ENCODE measurements at places on chromosomes 3 and 15. TPM values are rescaled to one million over a fixed set of nuclear protein-coding genes. Genes with fewer than 3 reads are reported as not detected.

GPR149 gene
- total RNA-seq = not detected

DNA sequence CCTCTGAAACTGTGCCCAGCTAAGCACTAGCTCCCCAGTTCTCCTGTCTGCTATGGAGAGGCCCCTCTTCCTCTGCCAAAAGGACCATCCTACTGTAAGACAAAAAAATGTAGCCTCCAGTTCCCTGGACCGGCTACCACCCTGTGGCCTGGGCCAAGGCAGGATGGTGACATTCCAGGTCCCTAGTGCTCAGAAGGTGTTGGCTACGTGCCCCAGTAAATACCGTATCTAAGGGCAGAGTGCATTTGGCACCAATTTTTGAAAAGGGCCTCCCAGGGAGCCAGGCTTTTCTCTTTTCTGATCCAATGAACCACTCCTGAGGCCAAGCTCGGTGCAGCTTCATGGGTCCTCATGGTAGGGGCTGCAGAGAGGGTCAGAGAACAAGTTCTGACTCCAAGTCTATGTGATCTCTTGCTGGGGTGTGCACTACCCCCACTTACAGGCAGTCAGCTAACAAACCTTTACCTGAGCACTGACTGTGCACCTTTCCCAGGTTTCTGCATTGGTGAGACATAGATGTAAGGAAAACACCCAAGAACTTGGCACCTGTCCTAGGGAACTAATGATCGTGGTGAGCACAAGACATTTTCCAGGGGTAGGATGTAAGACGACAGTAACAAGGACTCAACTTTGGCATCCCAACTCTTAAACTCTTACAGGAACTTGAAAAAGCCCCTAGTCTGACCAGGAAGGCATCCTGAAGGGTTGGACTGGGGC, 32.6 kb downstream of the TLE3 start:
- peak; percentile 77 for DNase-seq

DNA sequence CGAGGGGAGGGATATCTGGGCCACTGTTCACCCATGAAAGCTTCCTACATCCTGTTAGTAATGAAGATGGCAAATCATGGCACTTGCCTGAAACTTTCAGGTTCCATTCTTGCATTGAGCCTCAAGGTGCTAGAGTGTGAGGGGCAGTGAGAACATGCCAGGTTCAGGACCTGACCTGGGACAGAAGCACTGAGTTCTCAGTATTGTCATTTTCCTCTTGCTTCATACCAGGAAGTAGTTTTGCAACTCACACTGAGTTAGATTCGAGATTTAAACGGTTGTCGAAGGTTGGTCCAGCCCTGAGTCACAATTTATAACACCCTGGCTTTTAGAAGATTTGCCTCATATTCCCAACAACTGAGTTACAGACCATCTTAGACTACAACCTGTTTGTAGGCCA, 11.8 kb upstream of the MEIS2 start:
- DNase-seq = no peak

P2RY14 gene
- 18.2 TPM for total RNA-seq

DNA sequence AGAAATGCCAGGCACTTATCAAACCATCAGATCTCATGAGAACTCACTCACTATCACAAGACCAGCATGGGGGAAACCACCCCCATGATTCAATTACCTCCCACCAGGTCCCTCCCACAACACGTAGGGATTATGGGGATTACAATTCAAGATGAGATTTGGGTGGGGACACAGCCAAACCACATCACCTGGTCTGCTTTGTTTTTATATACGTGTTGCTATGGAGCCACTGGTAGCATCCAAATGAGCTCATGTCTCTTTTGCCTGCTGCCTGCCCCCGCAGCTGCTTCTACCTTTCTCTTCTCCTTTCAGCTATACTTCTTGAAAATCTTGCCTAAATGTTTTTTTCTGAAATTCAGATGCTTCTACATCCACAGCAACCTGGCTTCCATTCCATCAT, 26.8 kb upstream of the PCOLCE2 start:
- no peak for DNase-seq

DNA sequence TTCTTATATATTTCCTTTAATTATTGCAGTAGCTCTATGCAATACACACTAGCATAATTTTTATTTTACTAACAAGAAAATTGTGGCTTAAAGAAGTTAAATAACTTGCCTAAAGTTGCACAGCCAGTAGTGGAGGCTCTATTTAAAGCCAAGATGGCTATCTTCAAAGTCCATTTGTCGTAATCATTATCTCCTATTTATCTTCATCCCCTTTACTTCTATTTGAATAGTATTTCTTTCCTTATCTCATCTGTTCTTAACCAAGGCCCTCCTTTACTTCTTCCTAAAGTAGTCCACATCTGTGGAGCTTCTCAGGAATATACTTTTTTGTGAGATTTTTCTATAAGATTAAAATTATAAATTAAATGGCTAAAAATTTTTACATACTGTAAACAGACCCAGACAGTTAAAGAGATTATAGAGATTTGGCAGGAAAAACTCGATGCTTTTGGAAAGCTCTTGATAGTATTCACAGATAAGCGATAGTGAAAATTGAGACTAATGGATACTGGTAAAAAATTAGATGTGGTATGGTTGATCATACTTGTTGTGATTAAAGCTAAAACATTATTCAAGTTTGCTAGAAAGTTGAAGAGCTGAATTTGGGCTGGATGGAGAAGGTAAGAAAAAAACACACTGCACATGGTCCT, 129.2 kb downstream of the ZNF609 start:
- DNase-seq = no peak

DNA sequence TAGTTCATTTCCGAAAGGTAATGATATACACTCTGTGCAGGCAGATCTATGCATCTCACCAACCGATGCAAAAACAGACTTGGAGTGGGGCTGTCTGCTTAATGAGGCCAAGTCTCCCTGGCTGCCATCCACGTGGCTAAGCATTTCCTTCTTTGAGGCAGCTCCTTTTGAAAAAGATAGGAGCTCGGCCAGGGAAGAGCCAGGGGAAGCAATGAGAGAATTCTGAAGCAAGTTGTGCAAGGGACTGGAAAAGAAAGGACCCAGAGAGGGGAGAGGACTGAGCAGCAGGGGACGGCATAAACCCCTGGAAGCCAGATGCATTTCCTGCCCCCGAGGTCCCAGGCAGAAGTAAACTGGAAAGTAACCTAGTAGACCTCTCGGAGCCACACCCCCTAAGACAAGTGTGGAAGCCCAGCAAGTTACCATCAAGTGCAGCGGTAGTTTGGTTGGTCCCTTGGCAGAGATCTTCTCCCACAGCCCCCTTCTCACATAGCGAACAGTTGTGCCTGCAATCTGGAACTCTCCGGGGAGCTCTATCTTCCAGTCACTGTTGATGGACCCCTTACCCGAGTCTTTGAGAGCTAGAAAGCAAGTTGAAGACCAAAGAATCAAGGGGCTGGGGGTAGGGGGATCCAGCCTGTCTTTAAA, 288.2 kb downstream of the ADAMTS17 start:
- DNase-seq = no peak

ANKRD34C gene
- not detected for total RNA-seq

INKA1 gene
- 2.8 TPM for total RNA-seq

DNA sequence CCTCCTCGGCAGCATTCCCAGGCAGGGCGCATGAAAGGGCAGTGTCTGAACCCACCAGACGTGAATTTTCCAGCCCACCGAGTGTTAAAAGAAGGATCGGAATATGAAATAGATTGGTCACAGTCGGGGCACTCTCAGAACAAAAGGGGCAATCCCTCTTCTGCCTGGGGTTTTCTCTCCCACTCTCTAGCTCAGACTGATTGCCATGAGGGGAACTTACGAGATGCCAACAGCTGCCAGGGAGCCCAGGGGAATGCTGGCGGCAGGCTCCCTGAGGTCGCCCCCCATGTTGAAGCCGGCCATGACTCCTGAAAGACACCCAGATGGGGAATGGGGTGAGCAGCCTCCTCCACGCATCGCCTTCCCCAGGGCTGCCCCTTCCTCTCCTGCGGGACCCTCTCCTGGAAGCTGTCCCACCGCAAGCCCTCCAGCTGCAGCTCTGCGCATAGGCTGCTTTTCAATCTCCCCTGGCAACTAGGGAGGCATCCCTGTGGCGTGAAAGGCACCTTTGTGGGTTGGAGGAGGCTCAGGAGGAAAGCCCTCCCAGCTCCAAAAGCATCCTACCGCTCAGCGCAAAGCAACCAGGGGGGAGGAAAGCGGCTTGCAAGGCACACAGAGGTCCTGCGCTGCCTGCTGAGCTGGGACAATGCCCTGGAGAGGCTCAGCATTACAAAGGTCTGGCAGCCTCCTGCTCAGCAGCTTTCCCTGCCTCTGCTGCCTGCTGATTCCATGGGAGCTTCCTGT, 64.8 kb upstream of the HEG1 start:
- no peak for DNase-seq

DNA sequence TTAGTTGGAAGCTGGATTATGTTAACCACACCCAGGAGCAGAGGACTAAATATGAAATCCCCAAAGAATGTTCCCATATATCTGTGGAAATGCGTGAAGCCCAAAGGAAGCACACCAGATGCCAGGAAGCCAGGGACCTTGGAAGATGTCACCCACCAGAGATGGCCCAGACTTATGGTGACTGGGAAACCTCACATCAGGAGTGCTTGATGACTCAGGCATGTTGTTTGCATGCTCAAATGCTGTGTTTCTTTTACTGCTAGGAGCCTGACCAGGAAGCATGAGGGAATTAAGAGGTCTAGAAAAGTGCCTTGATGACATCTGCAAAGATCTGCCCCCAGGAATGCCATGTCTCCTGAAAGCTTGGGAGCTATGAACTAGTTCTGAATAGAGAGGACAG, 109.0 kb upstream of the SLC2A2 start:
- DNase-seq = no peak

DNA sequence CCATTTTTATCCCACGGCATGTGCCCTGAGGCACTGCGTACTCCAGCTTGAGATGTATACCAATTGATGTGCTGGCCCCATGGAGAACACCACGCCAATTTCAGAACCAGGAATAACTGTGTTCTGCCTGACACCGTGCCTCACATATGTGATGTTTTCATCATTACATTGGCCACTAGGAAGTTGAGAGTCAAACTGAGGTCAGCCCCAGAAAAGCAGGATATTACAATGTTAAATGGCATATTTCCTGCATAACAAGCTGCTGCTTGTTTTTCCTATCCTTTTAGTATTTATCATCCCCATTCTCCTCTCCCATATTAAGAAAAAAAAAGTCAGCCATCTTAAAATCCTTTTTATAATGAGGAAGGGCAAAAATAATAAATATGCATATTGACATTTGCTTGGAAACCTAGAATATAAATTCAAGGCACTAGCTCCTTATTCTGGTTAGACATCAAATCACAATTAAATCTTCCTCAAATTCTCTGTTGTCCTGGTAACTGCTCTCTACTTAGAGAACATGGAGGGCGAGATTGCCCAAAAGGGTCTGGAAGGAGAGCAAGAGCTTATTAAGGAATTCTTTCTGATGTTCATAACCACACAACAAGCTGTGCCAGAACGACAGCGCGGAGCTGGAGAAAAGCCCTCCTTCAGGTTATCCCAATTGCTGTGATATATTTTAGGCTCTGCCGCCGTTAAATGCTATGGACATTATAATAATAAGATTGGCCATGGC, 112.6 kb downstream of the UACA start:
- DNase-seq = no peak

SIDT1 gene
- 37.0 TPM for total RNA-seq

CDHR4 gene
- not detected for total RNA-seq

- DNase-seq = no peak
Measured at GRCh38 chr15:58742022-58742813, 7.3 kb downstream of the ADAM10 start.

- DNase-seq = peak; percentile 51
Measured at GRCh38 chr15:59295261-59296001, 77.2 kb downstream of the MYO1E start.

SH2D7 gene
- total RNA-seq = 2.8 TPM
